ENCODE measurements at places on chromosomes 13 and 19.

DNA sequence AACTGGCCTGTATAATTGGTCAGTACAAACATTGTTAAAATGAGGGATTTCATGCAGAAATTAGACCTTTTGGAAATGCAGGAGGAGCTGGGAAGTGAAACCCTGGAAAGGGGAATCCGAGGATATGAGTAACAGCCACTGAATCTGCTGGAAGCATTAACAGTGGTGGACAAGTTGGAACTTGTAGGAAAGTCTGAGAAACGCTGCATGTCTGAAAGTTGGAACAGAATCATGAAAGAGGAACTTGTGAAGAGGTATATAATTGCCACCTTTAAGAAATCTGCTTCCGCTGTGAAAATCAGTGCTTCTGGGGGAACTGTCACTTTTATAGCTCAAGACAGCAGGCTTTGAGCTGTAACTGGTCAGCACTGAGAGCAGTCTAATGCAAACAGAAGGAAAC lies 716.5 kb upstream of the PRR20A start:
- no peak for DNase-seq

GRCh38 chr13:95643571-95643935 lies 953 bp downstream of the DZIP1 start:
- no peak for DNase-seq

GRCh38 chr13:73715911-73716510 lies 418.2 kb downstream of the KLF12 start:
- no peak for DNase-seq

- DNase-seq: no peak
These were observed 388.3 kb downstream of the COG6 start for GRCh38 chr13:40043764-40044163.

DNA sequence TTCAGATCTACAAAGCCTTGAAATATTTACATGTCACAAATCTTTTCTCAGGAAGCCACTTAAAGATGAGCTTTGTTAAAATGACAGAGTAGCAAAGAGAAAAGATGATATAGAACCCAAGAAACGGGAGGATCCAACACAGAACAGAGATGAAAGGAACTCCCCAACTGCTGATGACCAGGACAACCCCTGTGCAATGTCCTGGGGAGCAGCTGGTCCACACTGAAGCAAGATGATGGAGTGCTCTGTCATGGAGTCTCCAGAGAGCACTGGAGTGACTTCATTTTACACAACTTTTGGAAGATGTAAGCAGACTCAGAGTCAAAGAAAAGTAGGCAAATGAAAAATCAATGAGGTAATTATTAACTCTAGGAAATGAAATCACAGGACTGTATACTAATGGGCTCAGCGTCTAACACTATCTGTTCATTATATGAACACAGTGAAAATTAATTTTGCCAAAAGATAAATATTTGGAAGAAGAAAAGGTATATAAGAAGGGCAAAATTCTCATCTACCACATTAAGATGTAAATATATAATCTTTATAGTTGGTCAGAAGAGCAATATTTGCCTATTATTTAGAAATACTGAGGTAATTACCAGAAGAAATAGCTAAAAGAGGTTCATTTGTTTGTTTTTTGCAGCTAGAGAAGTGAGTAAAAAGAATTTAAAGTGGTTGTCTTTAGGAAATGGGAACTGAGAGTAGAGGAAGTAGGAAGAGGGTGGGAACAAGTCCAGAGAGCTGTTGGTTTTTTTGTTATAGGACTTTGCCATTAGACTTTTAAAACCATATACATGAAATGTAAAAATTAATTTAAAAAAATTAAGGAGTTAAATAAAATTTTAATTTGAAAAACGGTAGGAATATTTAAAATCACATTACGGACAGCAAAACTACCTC lies 30.5 kb downstream of the MTRF1 start:
- DNase-seq: no peak

GRCh38 chr19:30459859-30460258 lies 87.7 kb downstream of the ZNF536 start:
- DNase-seq: no peak

DNA sequence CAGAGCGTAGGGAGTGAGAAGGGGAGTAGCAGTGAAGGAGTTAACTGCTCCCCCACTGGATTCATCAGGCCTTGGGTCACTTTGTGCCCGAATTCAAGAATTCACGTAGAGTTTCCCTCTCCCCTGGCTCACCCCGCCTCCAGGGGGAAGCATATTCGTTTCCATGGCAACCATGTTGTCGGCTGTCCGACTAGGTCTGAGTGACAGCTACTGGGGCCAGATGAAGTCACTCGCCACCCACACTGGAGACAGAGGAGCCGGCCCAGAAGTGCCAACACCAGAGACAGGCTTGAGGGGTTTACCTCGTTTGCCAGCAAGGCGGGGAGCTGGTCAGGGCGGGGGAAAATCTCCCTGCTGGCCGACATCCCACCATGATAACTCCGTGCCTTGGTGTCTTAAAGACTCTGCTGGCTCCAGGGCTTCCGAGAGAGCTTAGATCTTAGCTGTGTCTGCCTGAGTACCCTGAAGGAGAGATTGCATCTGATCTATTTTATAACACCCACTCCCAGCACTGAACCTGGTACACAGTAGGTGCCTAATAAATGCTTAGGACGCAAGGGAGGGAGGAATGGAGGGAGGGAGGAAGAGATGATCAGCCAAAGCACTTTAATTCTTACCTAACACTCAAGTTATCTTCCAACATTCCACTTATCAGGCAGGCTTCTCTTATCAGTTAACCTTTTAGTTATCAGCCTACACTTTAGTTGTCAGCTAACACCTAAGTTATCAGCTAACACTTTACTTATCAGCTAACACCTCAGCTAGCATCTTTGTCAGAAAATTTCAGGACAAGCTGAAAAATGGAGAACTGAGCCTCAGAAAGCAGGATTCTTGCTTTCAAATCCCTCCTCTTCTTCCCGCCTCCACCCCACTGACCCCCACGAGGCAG lies 57.2 kb upstream of the ZNRF4 start:
- DNase-seq: peak; percentile 50

DNA sequence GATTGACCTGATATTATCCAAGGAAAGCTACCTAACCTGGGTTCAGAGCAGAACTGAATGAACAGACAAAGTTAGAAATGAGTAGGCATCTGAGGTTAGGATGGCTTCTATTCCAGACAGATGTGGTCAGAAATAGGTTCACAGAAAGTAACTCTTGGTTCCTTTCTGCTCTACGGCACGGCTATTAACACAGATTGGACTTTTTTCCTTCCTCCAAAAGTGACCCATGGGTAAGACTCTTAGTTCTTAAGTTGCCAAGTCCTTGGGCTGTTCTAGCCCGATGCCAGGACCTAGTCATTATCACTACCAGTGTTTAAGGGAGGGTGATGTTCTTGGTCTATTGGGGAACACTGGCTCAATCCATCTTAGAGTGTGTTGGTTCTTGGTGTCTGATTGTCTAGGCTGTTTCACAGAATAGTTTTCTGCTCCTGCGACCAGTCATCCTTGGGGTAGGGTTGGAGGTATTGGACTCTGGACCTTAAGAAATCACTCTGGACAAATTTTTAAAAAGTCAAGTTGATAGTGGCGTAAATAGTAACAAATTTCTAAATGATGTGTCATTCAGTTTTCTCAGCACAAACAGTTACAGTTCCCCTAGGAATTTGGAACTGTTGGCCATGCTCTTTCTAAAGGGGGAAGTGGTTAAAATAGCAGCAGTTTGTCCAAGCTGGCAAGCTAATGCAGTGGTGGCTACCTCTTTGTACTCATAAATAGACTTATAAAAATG lies 60.1 kb upstream of the MYCBP2 start:
- DNase-seq: no peak
